NCI-H510A (cell line): ENCODE measurements at places on chromosomes 2 and 18.

DNA sequence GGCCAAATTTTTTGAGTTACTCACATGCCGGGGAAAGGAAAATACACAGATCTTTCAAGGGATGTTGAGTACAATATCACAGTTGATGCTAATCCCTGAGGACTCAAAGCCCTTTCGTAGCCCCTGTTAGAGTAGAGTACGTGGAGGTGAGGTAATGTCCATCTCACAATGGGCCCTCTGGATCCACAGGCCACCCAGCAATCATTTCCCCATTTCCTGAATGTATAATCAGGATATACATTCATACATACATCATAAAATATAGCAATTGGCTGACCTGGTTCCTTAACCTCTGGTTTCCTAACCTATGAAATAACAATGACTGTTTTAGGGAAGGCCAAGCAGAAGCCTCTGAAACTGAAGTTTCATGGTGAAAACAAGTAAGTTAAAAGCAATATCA is 10.2 kb upstream of the SP100 start:
- no peak for DNase-seq

DNA sequence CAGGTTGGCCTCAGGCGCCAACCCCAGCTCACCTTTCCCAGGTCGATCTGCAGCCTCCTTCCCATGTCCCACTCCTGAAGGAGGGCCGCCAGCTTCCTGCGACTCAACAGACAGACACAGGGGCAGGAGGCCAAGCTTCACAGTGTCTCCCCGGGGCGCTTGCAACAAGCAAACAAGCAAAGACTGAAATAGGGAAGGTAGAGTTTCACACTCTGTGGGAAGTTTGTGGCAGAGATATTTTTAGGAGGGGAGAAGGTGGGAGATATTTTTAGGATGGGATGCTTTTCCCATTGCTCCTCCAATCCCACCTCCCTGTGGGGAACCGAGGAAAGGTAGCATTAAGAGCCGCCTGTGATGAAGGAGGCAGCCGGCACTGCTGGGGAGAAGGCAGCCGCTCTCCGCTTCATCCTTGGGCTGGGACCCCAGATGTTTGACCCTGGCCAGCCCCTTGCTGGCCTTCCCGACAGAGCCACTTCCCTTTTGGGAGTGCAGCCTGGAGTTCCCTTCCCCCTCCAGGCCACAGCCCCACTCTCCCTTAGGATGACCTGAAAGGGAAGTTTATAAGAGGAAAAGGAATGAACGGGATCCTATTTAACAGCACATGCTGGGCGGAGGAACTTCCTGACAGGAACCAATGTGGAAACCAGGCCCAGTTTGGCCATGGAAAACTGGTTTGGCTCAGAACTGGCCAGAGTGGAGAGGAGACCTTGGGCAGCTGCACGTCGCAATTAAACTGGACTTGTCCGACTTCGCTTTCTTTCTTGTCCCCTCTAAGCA is 142.2 kb upstream of the SMAD2 start:
- no peak for DNase-seq

DNA sequence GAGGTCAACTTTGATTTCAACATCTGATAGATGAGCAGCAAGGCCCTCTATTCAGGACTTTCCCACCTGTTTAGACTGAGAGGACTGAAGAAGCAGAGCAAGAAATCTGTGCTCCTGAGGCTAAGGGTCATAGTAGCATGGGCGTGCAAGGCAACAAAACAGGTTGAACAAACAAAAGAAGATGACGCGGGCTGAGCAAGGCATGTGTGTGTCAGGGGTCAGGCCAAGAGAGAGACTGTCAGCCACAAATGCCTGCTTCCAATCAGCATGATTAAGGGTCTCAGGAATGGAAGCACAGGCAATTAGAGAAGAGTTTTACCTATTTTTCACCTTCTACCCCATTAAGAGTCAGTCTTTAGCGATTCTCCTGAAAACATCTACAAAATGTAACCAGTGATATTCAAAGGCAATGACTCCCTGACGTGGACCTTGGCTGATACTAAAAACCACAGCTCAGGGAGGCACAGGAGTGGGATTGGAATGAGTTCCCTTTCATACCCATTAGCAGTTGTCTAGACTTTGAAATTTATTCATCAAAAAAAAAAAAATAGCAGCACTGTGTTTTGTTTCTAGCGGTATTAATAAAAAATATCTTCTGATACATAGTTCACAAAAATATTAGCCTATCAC is 81.9 kb downstream of the DYNAP start:
- no peak for DNase-seq

- DNase-seq = no peak
Observed at GRCh38 chr2:44130441-44130840, 38.2 kb upstream of the PPM1B start.

GRCh38 chr2:219713110-219713509 is 85.7 kb downstream of the SLC4A3 start:
- no peak for DNase-seq

DNA sequence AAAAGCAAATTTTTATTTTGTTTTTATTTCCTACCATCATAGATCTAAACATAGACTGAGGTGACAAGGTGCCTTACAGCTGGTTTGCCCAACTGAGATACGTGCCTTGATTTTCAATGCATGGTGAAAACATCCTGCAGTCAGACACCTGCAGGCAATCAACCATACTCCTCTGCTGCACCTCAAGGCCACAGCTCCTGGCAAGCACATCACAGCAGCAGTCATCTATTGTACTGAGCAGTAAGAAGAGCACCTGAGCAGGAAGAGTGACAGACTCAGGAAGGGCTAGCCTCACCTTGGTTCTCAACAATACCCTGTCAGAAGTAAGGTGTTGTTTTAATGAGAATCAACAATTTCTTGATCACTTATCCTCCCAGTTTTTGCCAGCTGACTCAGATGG is 1206.8 kb upstream of the NRXN1 start:
- DNase-seq = no peak

DNA sequence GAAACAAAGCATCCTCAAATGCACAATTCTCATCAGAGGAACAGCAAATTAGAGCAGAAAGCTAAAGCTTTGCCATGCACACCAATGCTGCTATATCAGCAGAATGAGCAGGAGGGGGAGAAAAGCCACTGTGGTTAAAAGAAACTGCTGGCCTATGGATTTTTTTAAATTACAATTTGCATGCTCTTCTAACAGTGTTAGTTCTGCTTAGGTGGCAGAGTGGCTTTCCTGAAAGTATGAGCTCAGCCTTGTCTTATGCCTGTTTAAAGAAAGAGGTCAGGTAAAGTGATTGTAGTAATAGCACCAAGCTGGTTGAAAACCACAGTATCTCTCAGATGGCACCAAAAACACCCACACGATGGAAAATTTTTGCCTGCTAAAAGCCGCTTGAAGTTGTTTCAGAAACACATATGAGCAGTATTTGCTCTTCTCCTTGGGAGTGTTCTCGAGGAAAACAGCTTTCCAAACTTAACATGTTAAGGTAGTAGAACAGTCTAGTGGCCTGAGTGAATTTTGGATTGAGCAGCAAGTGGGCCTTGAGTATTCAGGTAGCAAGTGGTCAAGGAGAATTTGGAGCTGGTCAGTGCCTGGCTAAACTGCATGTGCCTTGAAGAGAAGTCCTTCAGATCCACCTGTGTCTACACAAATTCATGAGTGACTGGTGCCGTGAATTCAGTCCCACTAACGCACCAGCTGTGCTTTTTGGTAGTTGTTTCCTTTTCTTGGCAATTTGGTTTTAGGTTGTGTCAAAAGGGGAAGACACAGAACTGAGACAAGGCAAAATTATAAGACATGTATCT is 19.6 kb upstream of the NDUFV2 start:
- DNase-seq = no peak

- peak; percentile 31 for DNase-seq
Observed at GRCh38 chr2:109542384-109542783, 71.4 kb downstream of the SEPTIN10 start.

- DNase-seq = no peak
Observed at GRCh38 chr2:43408407-43409160, 182.2 kb upstream of the ZFP36L2 start.

- no peak for DNase-seq
Observed at GRCh38 chr18:43863180-43863579, 585.9 kb upstream of the SYT4 start.

GRCh38 chr2:234308813-234309195 is 188.1 kb downstream of the ARL4C start:
- DNase-seq = no peak

DNA sequence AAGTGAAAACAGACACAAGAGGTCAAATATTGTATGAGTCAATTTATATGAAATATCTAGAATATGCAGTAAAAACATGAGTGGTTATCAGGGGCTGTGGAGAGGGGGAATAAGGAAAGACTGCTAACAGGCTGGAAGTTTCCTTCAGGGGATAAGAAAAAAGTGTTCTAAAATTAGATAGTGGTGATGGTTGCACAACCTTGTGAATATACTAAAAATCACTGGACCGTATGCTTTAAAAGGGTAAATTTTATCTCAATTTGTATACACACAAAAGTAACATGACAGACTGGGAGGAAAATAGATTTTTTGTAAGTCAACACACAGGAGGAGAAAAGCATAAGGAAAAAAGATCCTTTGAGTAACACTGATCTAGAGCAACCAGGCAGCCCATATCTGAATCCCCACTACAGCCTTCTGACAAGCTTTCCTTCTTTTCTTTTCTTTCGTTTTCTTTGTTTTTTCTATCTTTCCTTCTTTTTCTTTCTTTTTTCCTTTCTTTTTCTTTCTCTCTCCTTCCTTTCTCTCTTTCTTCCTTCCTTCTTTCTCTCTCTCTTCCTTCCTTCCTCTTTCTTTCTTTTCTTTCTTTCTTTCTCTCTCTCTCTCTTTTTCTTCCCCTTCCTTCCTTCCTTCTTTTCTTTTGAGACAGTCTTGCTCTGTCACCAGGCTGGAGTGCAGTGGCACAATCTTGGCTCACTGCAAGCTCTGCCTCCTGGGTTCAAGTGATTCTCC is 95.4 kb downstream of the AAK1 start:
- DNase-seq = no peak

GRCh38 chr2:11874861-11875260 is 128.4 kb downstream of the LPIN1 start:
- DNase-seq = no peak

- no peak for DNase-seq
Observed at GRCh38 chr2:20662308-20662937, 4.5 kb upstream of the GDF7 start.

DNA sequence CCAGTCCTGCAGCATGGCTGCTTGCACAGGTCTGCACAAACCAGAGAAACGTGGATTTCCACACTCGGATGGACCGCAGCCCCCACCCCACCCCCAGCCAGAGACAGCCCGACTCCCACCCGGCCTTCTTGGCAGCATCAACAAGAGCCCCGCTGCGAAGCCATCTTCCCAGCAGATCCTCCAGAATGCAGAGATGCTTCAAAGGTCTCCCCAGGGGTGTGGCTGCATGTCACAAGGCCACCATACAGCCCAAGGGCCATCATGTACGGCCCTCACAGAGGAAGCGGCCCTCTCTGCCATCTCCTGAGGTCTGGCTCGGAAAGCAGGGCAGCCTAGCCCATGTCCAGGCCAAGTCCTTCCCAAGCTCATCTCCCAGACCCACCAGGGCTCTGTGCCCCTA is 11.5 kb downstream of the DNMT3A start:
- DNase-seq = no peak

- DNase-seq = no peak
Observed at GRCh38 chr2:105798595-105798994, 53.9 kb downstream of the NCK2 start.

DNA sequence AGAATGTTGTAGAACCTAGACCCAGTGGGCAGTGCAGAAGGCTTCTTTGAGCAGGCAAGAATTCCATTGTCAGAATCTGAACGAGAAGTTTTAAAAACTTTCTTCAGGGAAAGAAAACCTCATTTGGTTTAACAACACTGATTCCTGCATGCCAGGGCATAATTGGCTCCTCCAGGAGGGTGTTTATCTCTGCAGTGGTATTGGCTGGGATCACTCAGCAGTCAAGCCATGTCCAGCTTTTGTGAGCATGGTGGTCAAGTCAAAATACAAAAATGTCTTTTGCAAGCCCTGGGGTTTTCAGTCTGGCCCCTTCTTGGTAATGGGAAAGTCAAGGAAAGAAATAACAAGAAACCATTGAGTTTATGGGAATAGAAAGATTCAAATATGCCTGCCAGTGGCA is 28.3 kb downstream of the FHOD3 start:
- no peak for DNase-seq
